EH (cell line): ENCODE measurements at places on chromosomes 6 and 20.
A peak's percentile ranks its signal among the peaks of the same experiment; 100 is the strongest.

GRCh38 chr6:147023148-147023547 is 181.1 kb upstream of the STXBP5 start:
- DNase-seq: no peak

DNA sequence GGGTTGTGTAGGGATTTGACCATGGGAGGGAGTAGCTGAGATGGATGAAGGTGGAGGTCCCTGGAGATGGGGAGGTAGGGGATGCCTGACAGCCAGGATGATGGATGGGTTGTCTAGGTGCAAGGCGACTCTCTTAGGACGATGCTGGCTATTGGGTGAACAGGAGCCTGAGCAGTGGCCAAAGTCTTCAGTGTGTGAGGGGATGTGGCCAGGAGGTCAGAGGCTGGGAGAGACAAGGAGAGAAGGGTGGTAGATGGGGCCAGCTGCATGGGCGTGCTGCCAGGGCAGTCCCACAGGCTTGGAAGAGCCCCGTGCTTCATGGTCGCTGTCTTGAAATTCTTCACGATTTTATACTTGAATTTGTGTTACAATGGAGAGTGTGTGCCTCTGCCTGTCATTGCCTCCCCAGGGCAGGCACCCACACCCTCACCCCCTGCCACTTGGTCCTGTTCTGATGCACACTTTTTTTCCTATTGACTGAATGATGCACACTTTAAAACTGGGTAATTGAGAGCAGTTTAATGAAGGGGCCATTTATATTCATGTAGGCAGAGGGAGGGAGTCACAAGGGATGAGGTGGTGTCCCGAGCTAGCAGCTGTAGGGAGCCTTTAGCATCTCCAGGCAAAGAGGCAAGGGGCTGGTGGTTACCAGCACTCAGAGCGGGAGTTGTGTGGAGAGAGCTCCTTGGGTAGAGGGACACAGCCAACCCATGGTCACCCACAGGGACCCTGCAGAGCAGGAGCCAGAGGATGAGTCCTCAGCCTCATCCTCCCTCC is 120.7 kb downstream of the DHX35 start:
- no peak for DNase-seq

- no peak for DNase-seq
Measured at GRCh38 chr20:54174457-54175175, 830 bp upstream of the CYP24A1 start.

GRCh38 chr6:146543211-146543939 is at the start of gene RAB32:
TSS of gene RAB32 (plus strand) at chr6:146543833. CDS start at chr6:146543872, 39 bp downstream.
- peak; percentile 96 for DNase-seq

DNA sequence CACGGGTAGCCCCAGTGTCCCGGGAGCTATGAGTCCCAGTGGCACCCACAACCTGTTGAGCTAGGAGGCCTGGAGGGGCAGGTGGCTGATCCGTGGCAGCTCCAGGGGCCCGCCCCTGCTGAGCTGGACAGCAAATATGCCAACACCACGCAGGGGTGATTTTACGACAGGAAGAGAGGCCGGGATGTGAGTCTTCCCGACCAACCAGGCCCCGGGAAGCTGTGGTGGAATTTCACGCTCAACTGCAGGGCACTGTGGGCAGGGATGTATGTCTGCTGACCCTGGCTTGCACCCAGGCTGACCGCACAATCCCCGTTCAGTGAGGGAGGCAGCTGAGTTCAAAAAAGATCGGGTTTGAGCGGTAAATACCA is 183.9 kb downstream of the ERMARD start:
- no peak for DNase-seq

DNA sequence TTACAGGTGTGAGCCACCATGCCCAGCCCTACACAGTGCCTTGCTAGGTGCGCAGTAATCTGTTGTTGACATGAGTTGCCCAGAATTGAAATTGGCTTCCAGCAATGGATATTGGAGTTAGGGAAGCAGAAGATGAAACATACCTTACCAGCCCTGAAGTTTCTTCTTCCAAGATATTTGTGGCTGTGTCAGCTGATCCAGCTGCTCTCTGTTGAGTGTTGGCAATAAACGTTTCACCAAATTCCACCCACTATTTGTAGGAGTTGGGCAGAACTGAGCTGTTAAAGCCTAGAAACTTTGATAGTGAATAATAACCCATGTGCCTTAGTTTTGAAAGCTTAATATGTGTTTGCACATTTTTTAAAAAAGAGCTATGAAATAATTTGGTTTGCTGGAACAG is 218.2 kb upstream of the SNX9 start:
- DNase-seq: no peak

DNA sequence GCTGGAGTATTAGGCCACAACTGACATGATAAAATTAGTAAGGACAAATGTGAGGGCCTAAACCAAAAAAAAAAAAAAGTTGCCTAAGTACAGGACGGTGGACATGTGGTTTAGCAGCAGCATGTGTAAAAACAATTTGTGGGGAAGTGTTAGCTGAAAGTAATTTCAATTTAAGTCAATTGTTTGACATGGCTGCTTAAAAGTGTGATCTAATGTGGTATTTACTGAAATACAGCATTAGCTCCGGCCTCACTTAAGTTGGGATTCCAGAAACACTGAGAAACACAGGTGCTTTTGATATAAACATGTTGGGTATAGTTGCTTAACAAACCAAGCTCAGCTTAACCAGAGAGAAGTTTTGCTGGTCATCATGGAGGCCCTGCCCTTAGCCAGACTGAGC is 119.7 kb downstream of the FYN start:
- no peak for DNase-seq

GRCh38 chr6:29665942-29666825 is 9.3 kb downstream of the MOG start:
- DNase-seq: no peak

DNA sequence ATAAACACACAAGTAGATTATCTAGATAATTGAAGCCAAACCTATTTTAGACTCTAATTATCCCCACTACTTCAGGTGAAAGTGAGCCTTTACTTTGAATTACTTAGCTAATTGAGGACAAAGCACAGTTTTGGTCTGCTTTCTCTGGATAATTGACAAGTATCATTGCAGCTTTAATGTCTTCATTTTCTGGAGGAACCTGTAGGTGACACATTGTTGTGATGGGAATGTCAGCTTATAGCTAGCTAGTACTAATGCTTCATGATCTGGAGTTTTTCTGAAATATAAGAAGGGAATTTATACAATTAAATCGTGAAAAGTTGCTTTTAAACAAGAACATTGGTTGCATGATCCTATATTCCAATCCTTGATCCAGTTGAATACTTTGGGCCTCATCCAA is 319.3 kb upstream of the CITED2 start:
- DNase-seq: no peak

GRCh38 chr6:120671519-120671918 is 662.8 kb downstream of the TBC1D32 start:
- no peak for DNase-seq

GRCh38 chr6:3531481-3531880 is 74.6 kb upstream of the SLC22A23 start:
- DNase-seq: no peak

DNA sequence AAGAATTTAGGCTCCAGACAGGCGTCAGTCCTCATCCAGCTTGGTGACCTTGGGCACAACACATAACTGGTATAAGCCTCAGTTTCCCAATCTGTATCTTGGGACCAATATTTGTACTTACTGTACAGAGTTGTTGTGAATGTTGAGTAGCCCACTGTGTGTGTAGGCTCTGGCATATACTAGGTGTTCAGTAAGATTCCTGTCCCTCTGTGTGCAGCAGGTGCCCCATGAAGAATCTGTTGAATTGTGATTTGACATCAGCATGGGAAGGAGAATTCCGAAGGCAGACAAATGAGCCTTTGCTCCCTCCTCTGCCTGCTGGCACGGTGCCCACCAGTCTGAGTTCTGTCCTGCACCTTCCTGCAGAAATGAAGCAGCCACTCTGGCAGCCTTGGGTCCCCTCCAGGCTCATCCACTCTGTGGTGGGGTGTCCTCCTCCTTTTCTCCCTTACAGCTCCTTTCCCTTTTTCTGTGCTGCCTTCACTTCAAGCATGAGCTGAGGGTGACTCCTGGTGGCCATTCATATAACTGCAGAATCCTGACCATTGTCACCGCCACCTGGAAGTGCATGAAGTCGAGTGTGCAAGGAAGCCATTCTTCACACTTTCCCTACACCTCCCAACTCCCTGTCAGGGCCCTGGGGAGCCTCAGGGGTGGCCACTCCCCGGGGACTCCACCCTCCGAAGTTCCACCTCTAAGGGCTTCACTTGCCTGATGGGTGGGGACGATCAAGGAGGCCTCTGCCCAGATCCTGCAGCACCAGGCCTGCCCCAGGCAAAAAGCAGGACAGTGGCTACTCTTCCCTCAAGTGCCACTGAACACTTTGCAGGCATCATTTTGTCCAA is 48.2 kb downstream of the MRPL14 start:
- peak; percentile 76 for DNase-seq

DNA sequence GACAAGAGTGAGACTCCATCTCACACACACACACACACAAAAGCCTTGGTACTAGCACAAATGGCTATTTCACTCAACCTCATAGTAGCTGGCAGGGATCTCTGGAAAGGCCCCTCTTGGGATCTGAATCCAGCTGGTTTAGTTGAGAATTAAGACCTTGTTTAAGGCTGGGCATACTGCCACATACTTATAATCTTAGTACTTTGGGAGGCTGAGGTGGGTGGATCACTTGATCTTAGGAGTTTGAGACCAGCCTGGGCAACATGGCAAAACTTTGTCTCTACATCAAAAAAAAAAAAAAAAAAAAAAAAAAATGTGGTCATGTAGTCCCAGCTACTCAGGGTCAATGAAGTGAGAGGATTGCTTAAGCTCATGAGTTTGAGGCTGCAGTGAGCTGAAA is 628.3 kb downstream of the MMUT start:
- DNase-seq: peak; percentile 16

- peak; percentile 58 for DNase-seq
Measured at GRCh38 chr20:59032713-59033059, 551 bp upstream of the ATP5F1E start.

GRCh38 chr6:123430970-123431369 is 205.8 kb downstream of the TRDN start:
- no peak for DNase-seq

DNA sequence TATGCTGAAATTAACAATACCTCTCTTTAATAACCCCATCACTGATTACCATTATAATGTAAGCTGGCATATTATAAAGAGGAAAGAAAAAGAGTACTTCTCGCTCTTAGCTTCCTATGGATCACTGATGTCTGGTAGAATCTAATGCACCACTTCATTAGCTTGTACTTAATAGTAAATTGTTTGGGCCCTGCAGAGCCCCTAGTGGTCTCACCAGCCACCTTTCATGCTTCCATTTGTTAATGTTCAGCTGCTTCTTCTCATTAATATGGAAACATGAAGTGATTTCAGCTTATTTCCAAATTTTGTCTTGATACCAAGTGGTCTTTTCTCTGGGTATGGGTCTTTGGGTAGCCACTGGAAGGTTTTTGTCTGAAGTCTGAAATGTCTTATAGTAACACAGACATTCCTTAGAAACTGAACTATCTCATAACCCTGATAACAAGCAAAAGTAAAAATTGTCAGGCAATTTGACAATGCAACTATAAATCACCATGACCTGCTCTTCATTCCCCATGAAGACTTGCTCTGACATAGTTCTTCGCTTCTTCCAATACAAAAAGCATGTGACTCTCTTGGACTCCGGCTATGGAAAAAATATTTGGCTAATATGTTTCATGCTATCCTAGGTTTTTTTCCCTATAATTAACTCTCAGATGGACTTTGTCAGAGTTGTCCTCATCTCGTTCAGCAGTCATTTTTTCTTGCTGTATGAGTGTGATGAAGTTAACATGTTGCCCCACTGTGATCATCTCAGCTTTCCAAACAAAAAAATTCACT is 395.8 kb upstream of the MARCKS start:
- DNase-seq: peak; percentile 46

DNA sequence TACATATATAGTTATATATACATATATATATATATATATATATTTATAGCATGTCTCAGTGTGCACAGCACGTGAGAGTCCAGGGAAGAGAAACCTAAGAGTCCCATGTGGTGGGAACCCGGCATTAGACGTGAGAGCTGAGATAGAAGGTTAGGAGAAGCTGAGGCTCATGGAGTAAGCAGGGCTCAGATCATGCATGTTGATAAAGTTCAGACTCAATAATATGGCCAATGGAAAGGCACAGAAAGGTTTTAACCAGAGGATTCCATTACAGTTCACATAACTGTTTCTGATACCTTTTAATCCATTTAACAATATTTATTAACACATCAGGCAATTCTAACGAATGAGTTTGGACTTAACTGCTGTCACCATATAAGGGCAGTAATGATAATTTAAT is 143.4 kb downstream of the MYB start:
- no peak for DNase-seq

DNA sequence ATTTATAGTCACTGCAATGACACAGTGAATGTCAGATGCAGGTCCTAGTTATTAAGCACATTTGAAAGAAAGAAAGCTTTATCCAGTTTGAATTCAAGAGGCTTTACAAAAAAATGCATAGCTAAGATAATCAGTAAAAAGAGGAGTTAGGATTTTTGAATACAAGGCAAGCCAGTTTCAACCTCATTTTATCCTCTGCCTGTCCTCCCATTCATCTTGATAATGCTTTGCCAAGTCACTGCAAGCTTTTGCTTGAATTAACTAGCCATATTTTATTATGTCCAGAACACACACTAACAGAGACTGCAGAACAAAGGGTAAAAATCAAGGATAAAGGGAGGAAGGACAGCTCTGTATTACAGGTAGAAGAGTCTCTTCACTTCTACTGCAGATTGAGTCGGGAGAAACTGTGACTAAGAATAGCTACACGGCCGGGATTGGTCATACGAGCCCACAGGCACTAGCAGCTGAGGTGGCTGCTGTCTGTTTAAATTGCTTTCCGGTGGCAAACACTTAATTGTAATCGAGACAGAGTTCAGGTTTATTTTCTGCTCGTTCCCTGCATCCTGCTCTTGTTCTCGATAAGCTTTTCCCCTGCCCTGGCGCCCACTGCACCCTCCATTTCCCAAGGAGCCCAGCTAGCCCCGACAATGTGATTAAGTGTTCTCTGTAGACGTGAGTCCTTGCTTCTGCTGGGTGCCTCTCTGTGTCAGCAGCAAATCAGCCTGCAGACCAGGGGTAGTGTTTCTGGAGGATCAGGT is 30.5 kb upstream of the AKAP12 start:
- DNase-seq: peak; percentile 48

- DNase-seq: no peak
Measured at GRCh38 chr6:42378125-42378524, 73.6 kb downstream of the TRERF1 start.

- DNase-seq: no peak
Measured at GRCh38 chr6:88111991-88112390, 54.2 kb downstream of the CNR1 start.

- DNase-seq: no peak
Measured at GRCh38 chr20:20367575-20368417, at the start of gene INSM1. TSS of gene INSM1 (plus strand) at chr20:20368104. CDS start at chr20:20368268, 164 bp downstream.

GRCh38 chr6:47352194-47352920 is 42.7 kb upstream of the TNFRSF21 start:
- no peak for DNase-seq
